ENCODE measurements at places on chromosomes 1 and 21.

DNA sequence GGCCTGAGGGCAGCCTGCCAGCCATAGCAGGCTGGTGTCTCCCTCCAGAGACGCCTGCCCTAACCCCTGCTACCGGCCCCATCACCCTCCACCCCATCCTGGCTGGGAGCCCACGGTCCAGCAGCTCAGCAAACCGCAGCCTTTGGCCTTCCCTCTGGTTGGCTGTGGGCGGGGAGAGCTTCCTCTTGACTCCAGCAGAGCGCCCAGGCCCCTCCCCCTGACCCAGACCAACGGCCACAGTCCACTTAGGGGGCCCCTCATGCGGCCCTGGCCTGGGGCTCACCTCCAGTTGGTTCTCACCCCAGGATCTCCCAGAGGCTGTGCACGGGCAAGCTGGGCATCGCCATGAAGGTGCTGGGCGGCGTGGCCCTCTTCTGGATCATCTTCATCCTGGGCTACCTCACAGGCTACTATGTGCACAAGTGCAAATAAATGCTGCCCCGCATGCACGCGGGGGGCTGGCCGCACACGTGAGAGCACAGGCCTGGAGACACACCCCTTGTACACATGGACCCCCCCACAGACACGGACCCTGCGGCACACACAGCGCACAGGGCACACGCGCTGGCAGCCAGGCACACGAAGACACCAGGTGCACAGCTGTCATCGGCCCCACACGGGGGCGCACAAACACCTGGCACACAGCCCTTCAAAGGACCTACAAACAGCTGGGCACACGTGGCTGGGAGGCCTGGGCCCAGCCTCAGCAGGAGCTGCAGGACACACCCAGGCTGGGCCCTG lies 3.1 kb downstream of the SMIM1 start:
- DNase-seq = peak; percentile 78

- no peak for DNase-seq
Observed at GRCh38 chr21:44530903-44531605, 8.9 kb downstream of the KRTAP10-1 start.

GRCh38 chr1:85297855-85298629 lies 21.6 kb upstream of the BCL10 start:
- peak; percentile 60 for DNase-seq

DNA sequence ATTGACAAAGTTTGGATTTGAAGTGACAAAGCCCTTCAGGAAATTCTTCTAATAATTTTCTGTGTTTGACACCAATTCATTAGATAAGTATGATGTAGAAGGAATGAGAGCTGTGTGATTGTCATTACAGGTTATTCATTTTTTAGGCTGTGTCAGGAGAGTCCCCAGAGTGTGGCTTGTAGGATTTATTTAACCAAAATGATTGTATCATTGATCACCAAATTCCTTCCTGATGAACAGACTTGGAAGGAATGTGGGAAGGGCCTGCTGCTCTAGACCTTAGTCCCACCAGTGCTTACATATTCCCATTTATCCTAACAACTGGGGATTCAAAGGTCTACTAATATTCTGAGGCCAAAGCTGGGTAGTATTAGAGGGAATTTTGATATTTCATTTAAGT lies 383.3 kb upstream of the KAZN start:
- DNase-seq = no peak

DNA sequence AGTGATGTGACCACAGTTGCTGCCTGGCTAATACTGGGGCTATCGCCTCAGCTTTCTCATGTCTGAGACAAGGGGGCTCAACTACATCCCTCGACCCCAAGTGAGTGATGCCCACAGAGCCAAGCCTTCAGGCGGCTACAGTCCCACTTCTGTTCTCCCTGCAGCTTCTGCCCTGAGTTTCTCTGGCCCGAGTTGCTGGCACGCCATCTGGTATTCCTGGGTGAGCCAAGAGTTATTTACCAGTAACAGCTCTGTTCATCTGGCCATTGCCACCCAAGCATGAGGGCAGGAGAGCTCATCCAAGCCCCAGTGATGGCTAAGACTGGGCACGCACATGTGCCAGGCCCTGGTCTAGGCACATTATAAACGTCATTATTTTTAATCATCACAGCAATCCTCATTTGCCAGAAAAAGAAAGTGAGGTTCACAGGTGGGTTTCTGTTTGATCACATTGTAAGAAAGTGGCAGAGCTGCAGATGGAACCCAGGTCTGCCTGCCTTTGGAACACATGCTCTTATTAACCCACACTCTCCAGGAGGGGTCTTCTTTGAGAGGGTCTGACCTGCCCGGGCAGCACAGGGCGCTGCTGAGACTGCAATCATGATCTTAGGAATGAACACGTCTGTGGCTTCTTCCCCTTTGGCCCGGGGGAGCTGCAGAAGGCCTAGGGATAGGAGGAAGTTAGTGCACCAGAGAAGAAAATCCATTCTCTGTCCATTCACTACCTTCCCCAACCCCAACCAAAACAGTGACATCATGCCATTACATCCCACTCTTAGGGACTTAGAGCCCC lies 27.5 kb downstream of the KCND3 start:
- DNase-seq = no peak

DNA sequence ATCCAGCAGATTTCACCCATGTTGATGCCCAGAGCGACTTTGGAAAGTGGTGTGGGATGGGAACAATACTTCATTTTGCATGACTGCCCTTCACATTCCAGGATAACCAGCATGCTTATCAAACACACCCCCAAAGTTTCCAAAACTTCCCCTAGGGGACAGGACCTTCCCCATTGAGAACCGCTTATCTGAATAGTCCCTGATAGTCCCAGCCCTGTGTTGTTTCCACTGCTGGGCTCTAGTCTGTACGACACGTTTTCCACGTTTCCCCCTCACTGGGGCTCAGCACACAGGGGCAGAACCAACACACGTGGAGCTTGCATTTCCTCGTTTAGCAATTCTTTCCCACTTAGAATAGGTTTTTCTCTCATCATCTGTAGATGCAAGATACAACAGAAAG lies 61.0 kb downstream of the BACE2 start:
- no peak for DNase-seq

GRCh38 chr1:165116732-165117131 lies 239.8 kb downstream of the LMX1A start:
- DNase-seq = no peak

Measured in natural killer cell (primary cell).